Esophagus muscularis mucosa (tissue), 4 donors: ENCODE measurements at places on chromosomes 4 and X. TPM values are rescaled to one million over a fixed set of nuclear protein-coding genes. Genes with fewer than 3 reads are reported as not detected.

DNA sequence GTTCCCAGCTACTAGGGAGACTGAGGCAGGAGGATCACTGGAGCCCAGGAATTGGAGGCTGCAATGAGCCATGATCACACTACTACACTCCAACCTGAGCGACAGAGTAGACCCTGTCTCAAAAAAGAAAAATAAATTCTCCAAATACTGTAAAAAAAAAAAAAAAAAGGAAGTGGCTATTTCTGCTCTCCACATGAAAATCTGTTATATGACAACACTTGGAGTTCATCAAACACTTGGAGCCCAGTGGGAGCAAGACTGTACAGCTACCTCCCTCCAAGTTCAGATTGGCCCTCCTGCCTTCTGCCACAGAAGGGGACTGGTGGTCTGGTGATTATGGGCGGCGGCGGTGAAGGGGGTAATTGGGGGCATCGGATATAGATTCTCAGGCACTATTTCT lies 9.0 kb upstream of the CLDN34 start:
- H3K4me1 ChIP-seq: no peaks in the 10 kb centered on the region
- no peak overlapping the region for H3K27ac ChIP-seq
- H3K27me3 ChIP-seq: no peaks in the 10 kb centered on the region
- no peak for DNase-seq
- H3K4me3 ChIP-seq: no peak overlapping the region

The ARHGAP36 gene
- 0.34 TPM for total RNA-seq

The CENPVL1 gene
- total RNA-seq: not detected

- no peaks in the 10 kb centered on the region for H3K36me3 ChIP-seq
- no peak overlapping the region for H3K4me3 ChIP-seq
- H3K27me3 ChIP-seq: no peaks in the 10 kb centered on the region
- H3K4me1 ChIP-seq: peaks cover 20% of the 10 kb centered on the region
Measured at GRCh38 chrX:53075011-53075410, 7.2 kb upstream of the TSPYL2 start.

DNA sequence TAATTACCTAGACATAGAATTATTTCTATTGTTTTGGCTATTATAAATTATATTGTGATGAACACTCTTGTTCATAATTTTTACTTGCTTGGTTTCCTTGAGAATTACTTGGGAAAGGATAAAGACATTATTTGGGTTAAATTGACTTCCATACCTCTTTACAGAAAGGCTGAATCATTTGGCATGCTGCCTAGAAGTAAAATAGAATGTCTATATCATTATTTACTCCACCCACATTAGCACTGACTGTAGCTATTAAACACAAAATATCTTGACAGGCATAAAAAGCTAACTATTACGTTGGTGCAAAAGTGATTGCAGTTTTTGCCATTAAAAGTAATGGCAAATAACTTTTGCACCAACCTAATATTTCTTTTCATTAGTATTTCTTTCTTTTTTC lies 29.7 kb upstream of the ADH6 start:
- H3K36me3 ChIP-seq: no peaks in the 10 kb centered on the region
- no peak overlapping the region for H3K4me3 ChIP-seq
- H3K4me1 ChIP-seq: peaks cover 8% of the 10 kb centered on the region
- no peaks in the 10 kb centered on the region for H3K27me3 ChIP-seq
- H3K27ac ChIP-seq: no peak overlapping the region
- DNase-seq: no peak

- peak within 1 kb of the TSS; percentile 72 for H3K4me3 ChIP-seq
- peak within 1 kb of the TSS; percentile 45 for H3K27ac ChIP-seq
- no peaks in the 10 kb centered on the region for H3K27me3 ChIP-seq
- DNase-seq: no peak
- no peaks in the 10 kb centered on the region for H3K36me3 ChIP-seq
Measured at GRCh38 chr4:155376387-155377268, at the start of gene MAP9. Gene MAP9, minus strand, starts transcription at chr4:155376965. Its CDS starts 1,115 bp downstream, at chr4:155375850.

The NOX1 gene
- total RNA-seq: not detected

The HEPH gene
- total RNA-seq: 84.9 TPM

DNA sequence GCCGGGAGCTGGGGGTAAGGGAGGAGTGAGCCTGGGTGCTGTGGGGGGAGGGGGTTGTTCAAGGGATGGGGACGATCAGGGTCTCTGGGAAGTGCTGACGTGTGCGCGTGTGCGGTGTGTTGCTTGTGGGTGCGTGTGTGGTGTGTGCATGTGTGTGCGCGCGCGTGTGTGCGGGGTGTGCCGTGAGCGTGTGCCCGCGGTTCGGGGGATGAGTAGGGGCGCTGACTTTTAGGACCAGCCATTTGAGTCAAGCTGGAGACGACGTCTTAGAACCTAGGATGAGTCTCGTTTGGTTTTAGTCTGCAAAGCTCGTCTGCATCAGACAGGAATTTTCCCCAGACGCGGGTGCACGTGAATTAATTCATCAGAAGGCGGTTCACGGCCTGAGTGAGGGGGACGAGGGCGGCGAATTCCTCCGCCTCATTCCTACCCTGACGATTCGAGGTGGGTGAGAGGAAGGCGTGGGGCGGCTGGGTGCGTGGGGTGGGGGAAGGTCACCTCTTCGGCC lies 950 bp upstream of the TMEM271 start:
- no peak overlapping the region for H3K4me3 ChIP-seq
- H3K27me3 ChIP-seq: no peaks in the 10 kb centered on the region
- H3K27ac ChIP-seq: no peak overlapping the region
- peaks cover 35% of the 10 kb centered on the region for H3K4me1 ChIP-seq

The F8A3 gene
- total RNA-seq: 25.3 TPM

- no peak overlapping the region for H3K27ac ChIP-seq
- no peaks in the 10 kb centered on the region for H3K27me3 ChIP-seq
- H3K36me3 ChIP-seq: no peaks in the 10 kb centered on the region
- no peaks in the 10 kb centered on the region for H3K4me1 ChIP-seq
- no peak overlapping the region for H3K4me3 ChIP-seq
- no peak for DNase-seq
Measured at GRCh38 chr4:84325625-84326024, 173.5 kb downstream of the NKX6-1 start.

DNA sequence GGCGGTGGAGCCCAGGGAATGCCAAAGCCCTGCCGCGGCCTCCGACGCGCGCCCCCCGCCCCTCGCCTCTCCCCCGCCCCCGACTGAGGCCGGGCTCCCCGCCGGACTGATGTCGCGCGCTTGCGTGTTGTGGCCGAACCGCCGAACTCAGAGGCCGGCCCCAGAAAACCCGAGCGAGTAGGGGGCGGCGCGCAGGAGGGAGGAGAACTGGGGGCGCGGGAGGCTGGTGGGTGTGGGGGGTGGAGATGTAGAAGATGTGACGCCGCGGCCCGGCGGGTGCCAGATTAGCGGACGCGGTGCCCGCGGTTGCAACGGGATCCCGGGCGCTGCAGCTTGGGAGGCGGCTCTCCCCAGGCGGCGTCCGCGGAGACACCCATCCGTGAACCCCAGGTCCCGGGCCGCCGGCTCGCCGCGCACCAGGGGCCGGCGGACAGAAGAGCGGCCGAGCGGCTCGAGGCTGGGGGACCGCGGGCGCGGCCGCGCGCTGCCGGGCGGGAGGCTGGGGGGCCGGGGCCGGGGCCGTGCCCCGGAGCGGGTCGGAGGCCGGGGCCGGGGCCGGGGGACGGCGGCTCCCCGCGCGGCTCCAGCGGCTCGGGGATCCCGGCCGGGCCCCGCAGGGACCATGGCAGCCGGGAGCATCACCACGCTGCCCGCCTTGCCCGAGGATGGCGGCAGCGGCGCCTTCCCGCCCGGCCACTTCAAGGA lies at the start of gene FGF2:
FGF2 (plus strand) TSS at position 279 of the 705 bp plus-strand sequence; CDS start at position 623, 344 bp downstream.
- peak within 1 kb of the TSS; percentile 85 for H3K4me3 ChIP-seq
- no peaks in the 10 kb centered on the region for H3K27me3 ChIP-seq
- no peak for DNase-seq
- peak within 1 kb of the TSS; percentile 90 for H3K27ac ChIP-seq
- H3K36me3 ChIP-seq: no peaks in the 10 kb centered on the region

DNA sequence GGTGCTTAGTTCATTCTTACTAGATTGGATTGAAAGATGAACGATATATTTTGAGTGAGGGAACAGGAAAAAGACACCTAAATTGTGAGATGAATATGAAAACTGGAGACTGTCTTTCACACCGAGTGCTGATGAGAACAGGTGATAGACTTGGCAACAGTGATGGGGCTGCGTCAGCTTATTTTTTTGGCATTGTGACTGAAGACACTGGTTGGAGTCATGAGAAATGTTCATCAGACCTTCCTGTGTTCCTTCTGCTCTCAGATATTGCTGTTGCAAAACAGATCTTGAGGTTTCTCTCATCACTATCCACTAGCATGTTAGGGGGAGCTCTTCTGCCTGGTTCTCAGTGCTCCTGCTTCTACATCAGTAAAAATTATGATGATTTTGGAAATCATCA lies 124.2 kb upstream of the KCNIP4 start:
- no peaks in the 10 kb centered on the region for H3K27me3 ChIP-seq
- H3K27ac ChIP-seq: no peak overlapping the region
- H3K4me3 ChIP-seq: no peak overlapping the region
- H3K4me1 ChIP-seq: no peaks in the 10 kb centered on the region
- DNase-seq: peak; percentile 7

The FRAS1 gene
- total RNA-seq: 5.3 TPM
